ENCODE measurements at places on chromosomes 6 and 20.

- no peak for DNase-seq
Measured at GRCh38 chr20:64077876-64078551, 1.3 kb downstream of the RGS19 start.

- DNase-seq = no peak
Measured at GRCh38 chr20:1800180-1800579, 95.0 kb upstream of the SIRPA start.

- DNase-seq = no peak
Measured at GRCh38 chr6:63571361-63572043, 778 bp upstream of the LOC128125822 start.

DNA sequence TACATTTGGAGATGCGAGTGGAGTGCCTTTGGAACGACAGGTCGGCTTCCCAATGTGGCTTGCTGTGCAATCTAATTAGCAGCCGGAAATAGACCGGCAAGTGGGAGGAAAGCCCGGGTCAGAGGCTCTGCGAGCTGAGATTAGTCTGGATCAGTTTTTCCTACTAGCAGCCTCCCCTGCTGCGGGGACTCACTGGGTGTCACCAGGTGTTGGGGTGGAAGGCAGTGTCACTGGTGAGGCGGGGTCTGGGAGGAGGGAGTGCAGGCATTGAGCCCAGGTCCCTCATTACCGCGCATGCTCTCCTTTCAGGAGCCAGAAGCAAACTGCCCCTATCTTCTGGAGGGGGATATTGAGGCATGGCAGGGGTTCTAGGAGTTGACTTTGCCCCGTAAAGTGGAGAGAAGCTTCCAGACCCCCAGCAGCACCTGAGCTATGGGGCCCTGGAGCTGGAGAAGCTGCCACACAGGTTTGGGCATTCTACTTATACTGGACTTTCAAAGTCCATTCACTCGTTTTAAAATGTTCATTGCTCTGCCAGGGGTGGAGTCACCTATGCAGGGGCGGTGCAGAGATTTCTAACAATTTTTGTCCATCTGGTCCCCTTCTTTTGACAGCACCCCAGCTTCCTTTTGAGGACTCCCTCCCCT, 11.0 kb downstream of the SULF2 start:
- DNase-seq = no peak

DNA sequence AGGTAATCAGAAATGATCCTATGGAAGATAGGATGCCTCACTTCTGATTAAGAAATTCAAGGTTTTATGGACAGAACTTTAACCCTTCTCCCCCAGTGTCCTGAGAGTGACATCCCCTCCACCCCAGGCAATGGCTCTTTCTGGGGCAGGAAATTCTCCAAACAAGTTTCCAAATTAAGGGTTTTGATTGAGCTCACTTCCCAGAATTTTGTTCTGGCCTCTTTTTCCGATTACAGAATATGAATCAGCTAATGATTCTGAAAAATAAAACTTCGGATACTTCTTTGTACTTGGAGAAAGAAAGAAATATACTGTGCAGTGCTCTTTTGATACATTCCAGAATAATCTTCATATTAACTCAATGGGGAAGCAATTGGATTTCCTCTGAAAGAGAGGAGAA, 32.8 kb upstream of the TASP1 start:
- no peak for DNase-seq

GRCh38 chr6:88761237-88762031, 202.0 kb downstream of the RNGTT start:
- DNase-seq = no peak

- DNase-seq = no peak
Measured at GRCh38 chr6:62465206-62465605, 179.2 kb upstream of the KHDRBS2 start.

- DNase-seq = no peak
Measured at GRCh38 chr20:4920131-4920530, 81.2 kb downstream of the SLC23A2 start.

DNA sequence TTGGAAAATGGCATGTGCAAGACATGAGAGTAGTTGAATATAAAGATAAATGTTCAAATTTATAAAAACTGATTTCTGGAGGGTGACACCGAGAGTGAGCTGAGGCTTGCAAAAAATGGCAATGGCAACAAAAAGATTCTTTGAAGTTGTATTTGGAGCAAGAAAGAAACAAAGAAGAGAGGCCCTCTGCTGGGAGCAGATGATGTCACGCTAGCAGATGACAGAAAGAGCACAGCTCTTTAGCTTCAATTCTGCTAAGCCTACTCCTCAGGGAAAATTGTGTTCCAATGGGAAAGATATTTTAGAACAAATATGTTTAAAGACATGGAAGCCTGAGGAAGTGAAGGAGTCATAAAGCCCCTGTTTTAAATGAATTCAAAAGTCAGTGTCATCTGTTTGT, 125.3 kb upstream of the NOX3 start:
- DNase-seq = no peak

- no peak for DNase-seq
Measured at GRCh38 chr6:34115403-34115795, 30.5 kb downstream of the GRM4 start.

- DNase-seq = no peak
Measured at GRCh38 chr6:40263970-40264369, 323.2 kb downstream of the LRFN2 start.

- DNase-seq = no peak
Measured at GRCh38 chr6:143222801-143223231, 162.1 kb downstream of the AIG1 start.

DNA sequence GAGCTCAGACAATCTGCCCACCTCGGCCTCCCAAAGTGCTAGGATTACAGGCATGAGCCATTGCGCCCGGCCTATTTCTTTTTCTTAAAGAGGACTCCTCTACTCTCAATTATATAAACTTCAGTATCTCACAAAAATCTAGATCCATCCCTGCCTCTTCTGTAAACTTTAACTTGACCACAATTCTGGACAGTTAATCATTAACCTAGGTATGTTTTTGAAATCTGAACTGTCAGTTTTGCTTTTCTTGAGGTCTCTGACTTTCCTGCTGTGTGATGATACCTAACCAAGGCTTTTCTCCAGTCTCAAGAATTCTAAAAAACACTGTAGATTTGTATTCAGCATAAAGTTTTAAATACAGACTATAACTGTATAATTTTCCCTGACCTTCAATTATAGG, 388.2 kb upstream of the SYNCRIP start:
- no peak for DNase-seq

DNA sequence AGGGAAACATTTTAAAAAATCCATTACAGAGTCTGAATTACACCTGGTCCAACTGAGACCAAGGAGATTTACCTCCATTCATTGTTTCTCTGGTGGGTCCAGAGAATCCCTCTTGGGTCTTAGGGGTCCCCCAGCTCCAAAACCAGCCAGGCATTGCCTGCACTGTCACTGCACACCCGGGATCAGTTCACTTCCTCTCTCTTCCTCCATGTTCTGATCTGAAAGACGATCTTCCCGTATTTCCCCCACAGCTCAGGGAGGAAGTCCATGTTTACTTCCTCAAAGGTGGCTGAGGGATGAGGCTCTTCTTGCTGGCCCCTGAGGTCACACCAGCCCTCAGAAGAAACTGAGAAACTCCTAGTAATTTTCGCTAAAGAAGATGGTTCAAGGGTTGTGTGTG, 159.7 kb downstream of the BMP7 start:
- DNase-seq = no peak

DNA sequence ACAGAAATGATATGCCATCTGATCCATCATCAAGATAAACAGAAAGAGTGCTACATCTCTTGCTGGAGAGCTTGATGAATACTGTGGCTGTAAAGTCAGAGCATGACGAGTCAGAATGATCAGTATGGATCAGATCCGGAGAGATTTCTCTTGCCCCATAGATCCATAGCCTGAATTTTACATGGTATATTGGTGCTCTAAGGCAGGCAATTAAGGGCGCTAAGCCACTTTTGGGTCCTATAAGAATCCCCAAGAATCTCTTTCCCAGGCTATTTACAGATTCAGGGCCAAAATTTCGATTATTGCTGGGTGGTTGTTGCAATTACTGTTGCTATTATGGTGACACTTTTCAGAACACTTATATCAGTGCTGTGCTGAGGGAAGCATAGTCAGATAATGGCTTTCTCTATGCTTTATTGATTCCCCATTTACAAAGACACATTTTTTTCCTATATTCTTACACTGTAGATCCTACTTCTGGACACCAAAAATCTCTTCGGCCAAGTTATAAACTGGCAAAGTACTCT, 94.4 kb downstream of the ADGRB3 start:
- DNase-seq = no peak

DNA sequence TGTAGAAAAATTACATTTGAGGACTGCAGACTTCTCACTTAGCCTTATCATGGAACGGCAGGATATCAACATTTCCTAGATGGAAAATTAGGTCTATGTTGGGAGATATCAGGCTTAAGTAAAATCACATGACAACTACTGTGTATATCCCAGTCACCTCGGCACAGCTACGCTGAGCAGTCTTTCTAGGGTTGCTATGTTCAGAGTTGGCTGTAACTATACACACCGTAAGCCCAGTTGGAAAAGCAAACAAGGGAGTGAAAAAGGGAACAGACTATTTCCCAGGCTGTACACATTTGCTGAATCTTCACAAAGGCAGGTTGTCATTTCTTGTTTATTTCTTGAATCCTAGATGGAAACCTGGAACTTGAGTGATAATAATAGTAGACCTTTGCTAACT, 80.7 kb upstream of the PTPRK start:
- DNase-seq = no peak

DNA sequence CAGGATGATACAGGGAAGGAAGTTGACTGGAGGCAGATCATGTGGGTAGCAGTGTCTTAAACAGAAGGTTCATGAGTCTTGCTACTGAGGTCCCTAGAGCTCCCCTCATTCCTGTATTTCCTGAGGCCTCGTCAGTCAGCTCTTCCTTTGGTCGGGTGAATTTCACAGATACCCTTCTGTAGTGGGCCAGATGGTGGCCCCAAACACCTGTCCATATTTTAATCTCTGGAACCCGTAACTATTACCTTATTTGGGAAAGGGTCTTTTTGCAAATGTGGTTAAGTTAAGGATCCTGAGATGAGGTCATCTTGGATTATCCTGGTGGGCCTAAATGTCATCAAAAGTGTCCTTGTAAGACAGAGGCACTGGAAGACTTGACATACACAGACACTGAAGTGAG, 9.6 kb downstream of the KCNS1 start:
- DNase-seq = no peak

- no peak for DNase-seq
Measured at GRCh38 chr6:92690997-92691599, 728.3 kb downstream of the EPHA7 start.

GRCh38 chr6:146598772-146599405, at the start of gene ADGB:
ADGB (plus strand) TSS chr6:146598972; CDS start chr6:146599041, 69 bp downstream.
- DNase-seq = no peak

DNA sequence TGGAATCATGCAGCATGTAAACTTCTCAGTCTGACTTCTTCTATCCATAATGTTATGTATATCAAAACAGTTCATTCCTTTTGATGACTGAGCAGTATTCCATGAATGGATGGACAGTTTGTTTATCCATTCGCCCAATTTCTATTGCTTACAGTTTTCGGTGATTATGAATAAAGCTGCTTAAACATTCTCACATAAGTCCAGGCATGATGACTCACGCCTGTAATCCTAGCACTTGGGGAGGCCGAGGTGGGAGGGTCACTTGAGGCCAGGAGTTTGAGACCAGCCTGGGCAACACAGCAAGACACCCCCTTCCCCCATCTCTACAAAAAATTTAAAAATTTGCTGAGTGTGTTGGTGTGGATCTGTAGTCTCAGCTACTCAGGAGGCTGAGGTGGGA, 22.9 kb upstream of the HMGA1 start:
- no peak for DNase-seq

GRCh38 chr6:153103319-153103655, 27.8 kb downstream of the RGS17 start:
- no peak for DNase-seq

- DNase-seq = no peak
Measured at GRCh38 chr6:157853902-157854502, 31.0 kb downstream of the SNX9 start.

DNA sequence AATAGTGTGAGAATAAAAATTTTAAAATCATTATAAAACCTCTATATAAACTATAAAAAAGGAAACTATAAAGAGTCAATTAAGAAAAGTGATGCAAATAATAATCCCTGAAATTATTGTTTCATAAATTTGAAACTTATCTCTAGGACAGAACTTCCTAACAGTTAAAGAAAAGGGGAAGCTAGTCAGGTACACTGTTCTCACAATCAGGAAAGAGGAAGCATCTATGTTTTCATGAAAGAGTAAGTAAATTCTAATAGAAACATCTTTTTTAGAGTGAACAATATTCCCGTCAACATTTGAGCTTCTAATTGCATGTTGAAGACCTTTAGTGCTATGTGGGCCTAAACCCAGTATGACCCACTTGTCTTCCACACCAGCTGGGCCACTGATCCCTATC, 1.2 kb upstream of the ADGRF1 start:
- DNase-seq = no peak

GRCh38 chr6:162683135-162683534, 44.4 kb downstream of the PRKN start:
- DNase-seq = no peak

- peak; percentile 25 for DNase-seq
Measured at GRCh38 chr6:139027620-139028182, 844 bp upstream of the ABRACL start.

DNA sequence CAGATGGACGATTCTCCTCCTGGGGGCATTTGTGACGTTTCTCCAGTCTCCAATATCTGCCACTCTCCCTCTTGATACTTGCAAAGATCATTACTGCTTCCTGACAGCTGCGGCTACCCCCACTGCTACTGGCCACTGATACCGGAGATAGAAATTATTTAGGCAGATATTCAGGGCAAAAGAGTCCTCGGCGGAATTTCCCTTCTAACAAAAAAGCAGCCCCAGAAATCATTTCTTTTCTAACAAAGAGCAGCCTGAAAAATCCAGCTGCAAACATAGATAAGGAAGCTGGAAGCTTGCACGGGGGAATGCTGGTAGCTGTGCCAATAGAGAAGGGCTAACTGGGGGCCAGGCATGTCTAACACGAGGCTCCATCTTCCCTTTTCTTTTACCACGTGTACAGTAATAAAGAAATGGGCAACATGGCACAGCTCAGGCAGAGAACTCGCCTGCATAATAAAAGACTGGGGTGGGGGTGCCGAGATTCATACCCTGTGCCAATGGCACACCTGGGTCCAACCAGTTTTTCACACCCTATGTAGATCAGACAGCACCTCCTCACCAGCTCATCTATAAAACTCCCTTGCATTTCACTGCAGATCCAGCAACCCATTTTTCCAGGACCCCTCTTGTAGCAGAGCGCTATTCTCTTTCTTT, 6.1 kb downstream of the TP53RK start:
- DNase-seq = no peak
